ENCODE measurements at places on chromosomes 5 and 9.

GRCh38 chr9:115115117-115115880 lies 2.7 kb downstream of the TNC start:
- DNase-seq, result no peak

DNA sequence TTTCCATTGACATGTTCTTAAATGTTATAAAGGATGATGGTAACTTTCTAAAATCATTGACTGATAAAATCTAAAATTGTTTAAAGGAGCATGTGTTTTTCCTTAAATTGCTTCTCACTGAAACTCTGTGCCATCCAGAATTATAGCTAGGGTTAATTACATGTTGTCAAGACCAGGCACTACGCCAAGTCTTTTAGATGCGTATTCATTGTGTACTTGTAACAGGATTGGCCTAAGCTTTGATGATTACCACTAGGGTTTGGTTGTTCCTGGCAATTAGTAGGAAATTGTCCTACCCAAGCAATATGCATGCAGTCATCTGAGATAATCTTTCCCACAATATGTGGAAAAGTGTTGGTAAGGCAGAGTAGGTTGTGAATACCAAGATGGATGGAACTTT lies 43.8 kb downstream of the PRKACG start:
- no peak for DNase-seq

DNA sequence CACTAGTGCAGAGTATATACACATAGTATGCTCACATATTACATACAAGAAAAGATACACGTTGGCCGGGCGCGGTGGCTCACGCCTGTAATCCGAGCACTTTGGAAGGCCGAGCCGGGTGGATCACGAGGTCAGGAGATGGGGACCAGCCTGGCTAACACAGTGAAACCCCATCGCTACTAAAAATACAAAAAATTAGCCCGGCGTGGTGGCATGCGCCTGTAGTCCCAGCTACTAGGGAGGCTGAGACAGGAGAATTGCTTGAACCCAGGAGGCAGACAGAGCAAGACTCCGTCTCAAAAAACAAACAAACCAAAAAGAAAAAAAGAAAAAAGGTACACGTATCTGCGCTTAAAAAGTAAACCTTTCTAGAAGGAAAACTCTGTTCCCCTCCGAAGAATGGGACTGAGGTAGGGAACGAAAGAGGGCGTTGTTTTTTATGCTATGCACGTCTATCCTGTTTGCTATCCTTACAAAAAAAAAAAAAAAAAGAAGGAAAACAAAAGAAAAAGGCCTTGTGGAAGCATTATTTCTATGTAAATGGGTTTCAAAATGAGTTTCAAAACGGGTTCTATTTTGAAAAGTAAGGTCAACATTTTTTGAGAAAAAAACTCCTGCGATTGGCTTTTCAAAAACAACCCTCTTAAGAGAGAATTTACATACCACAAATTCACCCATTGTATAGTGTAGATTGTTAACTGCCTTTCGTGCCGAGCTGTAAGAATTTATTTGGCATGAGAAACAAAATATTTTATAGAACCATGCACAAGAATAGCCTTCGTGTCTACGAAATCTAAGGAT lies 1.2 kb downstream of the AK3 start:
- no peak for DNase-seq

- no peak for DNase-seq
Observed at GRCh38 chr5:95543017-95543705, 11.6 kb downstream of the SKIC3 start.

- DNase-seq, result no peak
Observed at GRCh38 chr9:87684627-87685219, 41.2 kb upstream of the CTSL start.

DNA sequence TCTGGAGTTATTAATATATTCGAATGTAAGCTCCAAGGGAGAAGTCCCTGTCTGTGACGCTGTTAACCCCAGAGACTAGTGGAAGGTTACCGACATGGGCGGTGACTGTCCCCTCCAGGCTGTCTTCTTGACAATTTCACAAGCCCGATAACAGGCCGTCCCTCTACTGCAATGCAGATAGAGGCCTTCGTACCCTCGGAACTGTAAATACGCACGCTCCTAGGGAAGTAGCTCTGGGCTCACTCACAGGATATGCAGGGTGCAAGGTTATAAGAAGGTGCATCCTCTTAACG lies 680 bp upstream of the RFK start:
- no peak for DNase-seq

DNA sequence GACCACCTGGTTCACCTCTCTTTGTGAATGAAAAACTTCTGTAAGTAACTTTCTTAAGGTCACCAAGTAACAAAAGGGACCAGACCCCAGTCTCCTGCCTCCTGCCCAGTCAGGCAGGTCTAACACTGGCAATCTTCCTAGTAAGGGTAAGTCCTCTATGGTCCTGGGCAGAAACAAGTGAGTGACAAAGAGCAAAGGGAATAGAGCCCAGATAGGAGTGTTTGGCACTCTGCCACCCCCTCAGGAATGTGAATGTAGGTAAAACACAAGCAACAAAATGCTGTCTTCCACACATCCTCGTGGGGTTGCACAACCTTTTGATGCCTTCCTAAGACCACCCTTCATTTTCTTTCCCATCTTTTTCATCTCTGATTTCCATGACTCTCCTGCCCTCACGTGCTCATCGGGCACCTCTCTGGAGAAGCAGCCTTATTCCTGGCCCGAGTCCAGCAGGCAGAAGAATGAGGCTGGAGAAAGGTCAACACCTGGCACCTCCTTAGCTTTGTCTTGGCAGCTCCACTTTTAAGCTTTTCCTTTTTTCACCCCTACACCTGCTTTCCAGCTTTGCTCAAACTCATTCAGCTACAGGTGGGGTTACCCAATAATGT lies 90.2 kb upstream of the LHFPL2 start:
- DNase-seq, result no peak

DNA sequence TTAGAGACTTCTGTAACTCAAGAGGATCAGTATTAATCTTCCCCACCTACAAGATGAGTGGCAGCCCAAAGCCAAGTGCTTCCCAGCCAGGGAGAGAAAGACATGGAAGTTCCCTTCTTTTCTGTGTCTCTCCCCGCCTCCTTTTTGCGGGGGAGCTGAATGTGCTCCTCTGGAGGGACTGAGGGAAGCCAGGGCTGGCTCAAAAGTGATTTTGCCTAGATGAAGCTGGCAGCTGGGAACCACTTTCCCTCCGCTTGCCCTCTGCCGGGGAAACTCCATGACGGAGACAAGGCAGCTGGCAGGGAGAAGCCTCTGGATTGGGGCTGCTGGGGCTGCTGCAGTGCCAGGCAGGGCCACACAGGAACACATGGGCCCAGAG lies 24.4 kb downstream of the EGR1 start:
- no peak for DNase-seq

- no peak for DNase-seq
Observed at GRCh38 chr5:28473531-28474107, 1435.2 kb upstream of the CDH9 start.

- DNase-seq, result no peak
Observed at GRCh38 chr5:180632768-180633167, 16.6 kb downstream of the FLT4 start.

DNA sequence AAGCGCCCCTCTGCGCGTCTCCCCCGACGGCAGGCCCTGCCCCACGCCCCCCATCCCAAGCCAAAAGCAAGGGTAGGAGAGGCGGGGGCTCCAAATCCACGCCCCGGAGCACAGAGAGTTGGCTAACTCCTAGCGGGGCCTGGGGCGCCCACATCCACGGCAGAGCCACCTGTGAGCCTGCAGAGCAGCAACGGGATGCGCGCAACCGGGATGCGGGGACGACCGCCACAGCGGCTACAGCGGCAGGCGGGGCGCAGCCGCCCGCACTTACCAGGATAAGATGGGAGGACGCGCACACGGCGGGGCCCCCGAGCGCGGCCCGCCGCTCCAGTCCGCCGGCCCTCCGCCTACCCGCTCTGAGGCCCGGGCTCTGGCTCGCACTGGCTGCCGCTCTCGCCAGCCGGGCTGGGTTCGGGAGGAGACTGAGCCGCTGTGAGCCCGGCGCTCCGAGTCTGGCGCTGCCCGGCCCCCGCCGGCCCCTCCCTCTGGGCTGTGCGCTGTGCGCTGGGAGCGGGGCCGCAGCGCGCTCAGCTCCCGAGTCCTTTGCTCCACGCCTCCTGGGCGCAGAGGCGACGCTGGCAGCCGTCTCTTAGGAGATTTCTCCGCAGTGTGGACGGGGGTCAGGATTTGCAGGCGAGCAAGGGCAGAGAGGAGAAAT lies at the start of gene SLC24A2:
Gene SLC24A2 (minus strand): TSS at position 424 of the 658 bp plus-strand sequence.
- DNase-seq, result no peak
